ENCODE measurements at places on chromosomes 3 and 15.

DNA sequence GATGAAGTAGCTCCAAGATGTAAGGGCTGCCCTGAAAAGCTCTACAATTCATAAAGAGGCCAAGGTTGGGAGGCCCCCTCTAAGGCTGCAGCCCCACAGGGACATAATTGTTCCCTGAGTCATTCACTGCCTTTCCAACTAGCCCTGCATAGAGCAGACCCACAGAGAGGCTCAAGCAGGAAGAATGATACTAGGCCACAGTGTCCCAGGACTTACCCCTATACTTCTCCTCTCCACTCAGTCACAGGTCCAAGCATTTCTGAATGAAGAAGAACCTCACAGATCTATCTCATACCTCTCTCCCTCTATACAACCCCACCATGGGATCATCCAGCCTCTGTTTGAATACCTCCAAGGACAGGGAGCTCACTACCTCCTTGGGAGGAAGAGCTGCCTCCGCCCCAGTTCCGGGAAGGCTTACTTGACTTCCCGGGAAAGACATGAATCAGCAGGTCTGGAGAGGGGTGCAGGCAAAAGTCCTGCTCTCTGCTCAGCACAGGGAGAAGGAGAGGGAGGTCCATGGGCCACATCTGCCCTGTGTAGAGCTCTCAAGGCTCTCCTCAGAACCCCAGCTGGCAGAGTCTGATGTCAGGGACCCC, 6.9 kb upstream of the SKIC8 start:
- DNase-seq = no peak

DNA sequence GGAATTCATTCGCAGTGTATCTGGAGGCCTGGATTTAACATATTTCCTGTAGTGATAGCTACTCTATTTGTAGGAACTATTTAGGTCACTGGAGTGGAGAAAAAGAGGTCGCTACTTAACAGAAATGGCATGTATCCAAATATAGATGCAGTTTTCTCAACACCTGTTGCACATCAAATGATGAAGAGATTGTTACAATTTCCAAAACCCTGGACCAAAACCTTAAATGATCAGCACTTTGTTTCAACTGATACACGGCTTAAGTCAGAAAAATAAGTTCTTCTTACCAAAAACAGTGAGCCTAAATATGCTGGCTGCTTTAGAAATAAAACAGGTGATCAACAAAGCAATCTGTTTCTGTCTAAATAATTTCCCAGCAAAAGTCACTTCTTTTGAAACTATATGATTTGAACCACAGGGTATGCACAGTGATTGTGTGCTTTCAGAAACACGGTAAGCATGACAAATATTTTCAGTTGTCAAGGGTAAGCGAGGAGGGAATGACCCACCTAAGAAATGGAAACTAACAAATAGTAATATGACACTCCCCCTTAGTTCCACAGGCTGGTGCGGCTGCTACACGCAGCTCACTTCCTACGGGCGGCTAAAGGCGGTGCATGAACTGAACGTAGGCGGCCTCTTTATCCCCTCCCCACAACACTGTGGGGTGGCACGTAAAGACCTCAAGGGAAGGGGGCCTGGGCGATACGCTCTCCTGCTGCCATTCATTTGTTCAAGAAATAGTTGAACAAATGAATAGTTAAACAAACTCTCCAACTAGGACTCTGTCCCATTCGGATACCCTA, 1.1 kb downstream of the EHD4 start:
- DNase-seq = peak; percentile 54

DNA sequence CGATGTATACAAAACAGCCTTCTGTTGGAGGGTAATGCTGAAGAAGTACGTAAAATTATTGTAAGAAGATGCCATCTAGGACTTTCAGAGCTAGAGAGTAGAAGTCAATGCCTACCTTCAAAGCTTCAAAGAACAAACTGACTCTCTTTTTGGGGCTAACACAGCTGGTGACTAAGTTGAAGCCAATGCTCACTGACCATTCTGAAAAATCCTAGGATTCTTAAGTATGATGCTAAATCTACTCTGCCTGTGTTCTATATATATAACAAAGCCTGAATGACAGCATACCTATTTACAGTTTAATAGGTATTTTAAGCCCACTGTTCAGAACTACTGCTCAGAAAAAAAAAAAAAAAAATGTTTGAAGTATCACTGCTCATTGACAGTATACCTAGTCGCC, 18.9 kb downstream of the ADPGK start:
- no peak for DNase-seq

DNA sequence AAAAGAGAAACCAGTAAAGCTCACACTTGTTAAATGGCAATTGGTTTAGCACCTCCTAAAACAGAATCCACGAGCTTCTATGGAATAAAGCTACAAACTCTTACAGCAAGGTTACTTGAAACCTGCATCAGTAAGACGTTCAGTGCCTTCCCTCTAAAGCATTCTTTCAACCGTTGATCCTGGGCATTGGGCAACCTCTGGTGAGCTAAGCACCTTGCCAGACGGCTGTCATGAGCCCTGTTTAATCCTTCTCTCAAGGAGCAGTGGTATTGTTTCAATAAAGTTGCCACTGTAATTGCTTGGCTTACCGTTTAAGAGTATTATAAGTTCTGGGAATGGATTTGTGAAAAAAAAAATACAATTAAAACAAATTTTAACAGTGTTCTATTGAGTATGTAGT, 75.0 kb downstream of the COL8A1 start:
- no peak for DNase-seq

DNA sequence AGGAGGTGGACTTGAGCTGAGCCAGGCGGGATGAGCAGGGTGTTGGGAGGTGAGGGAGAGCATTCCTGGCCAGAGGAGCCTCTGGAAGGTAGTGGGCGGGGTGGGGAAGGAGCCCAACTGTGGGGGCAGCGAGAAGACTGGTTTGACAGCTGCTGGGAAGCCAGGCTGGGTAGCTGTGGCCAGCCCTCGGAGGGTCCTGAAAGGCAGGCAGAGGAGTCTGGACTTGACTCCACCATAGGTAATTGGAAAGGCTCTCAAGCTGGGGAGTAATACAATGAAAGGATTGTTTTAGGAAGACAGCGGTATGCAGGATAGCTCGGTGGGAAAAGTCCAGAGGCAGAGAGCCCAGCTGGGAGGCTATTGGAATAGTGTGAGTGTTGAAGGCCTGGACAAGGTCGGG, 17.2 kb downstream of the EPHB3 start:
- no peak for DNase-seq

GRCh38 chr15:69013726-69014406, 629 bp upstream of the NOX5 start:
- DNase-seq = no peak

DNA sequence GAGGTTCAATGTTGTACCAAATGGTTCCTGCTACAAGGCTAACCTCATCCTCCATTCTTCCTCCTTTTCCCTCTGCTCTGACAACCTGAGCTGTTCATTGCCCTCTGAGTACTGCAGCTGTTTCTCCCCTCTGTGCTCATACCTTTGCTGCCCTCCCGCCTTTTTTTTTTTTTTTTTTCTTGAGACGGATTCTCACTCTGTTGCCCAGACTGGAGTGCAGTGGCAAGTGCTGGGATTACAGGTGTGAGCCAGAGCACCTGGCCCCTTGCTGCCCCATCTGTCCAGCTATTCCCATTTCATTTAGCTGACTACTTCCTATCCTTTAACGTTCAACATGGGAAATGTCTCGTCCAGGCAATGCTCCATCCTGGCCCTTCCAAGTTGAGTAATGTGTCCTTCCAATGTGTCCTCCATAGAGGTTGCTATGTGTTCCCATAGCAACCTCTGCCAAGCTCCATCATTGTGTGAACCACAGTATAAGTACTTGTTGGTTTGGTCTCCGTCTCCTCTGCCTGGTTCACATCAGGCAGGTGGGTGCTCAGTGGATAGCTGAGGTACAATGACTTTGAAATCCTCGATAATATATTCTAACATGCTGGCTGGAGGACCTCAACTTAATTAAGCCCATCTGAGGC, 179.9 kb upstream of the ANKRD28 start:
- DNase-seq = no peak

DNA sequence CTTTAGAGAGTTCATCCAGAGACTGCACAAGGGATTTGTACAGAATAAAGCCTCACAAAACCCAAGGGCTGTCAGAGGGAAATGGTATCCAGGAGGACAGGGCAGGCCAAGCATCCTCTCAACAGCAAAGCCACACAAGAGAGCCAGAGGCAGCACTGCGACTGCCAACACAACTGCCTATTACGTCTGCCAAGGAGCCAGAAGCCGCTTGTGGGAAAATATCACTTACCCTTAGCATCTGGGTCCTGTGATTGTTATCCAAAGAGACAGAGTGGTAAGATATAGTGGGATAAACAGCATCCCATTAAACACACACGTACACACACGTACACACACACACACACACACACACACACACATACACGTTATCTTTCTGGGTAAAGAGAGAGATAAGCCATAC, 618.3 kb upstream of the AGTR1 start:
- no peak for DNase-seq

DNA sequence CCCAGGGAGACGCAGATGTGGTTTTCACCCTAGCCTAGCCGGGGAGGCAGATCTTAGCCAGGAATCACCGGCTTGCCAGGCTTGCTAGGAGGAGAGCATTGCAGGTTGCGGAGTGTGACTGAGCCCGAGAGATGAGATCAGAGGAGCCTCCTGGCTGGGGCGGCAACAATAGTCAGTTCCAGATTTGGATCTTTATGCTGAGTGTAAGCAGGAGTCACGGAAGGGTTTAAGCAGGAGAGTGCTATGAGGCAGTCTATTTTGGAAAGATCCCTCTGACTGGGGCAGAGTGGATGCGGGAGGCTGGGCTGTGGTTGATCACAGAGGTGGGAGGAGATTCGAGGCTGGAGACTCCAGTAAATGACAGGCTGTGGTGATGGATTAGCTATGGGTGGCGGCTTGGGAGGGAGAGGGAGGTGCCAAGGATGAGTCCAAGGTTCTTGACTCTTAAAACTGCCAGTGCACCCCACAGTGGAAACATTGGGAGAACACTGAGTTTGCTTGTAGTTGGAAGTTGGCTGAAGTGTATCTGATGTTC, 10.4 kb upstream of the BAHD1 start:
- DNase-seq = no peak

DNA sequence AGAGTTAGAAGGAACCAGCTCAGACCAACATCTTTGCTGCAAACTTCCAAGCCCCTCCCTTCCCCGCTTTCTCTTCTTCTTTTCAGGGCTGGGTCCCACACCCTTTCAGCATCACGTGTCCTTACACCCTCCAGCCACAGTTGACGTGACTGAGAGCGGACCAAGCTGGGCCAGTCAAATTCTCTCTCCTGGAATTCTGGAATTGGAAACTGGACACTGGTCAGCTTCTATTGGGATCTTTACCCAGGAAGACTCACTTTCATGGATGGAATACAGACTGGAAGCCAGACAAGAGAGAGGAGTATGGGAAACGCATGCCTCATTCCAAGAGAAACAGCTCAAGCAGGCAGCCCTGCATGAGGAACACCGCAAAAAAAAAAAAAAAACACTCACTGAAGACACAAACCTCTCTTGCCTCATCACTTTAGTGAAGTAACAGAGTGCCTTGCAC, 12.4 kb upstream of the TPM1 start:
- DNase-seq = no peak

DNA sequence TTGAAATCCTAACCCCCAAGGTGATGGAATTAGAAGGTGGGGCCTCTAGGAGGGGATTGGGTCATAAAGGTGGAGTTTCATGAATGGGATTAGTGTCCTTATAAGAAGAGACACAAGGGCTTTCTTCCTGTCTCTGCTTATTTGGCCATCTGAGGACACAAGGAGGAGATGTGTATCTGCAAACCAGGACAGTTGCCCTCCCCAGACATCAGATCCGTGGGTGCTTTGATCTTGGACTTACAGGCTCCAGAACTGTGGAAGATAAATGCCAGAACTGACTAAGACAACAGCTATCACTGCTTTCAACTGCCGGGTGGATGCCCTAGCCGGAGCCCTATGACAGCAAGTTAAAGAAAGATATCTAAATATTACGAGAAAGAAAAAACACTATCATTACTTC, 94.4 kb downstream of the CHRNA7 start:
- DNase-seq = no peak

DNA sequence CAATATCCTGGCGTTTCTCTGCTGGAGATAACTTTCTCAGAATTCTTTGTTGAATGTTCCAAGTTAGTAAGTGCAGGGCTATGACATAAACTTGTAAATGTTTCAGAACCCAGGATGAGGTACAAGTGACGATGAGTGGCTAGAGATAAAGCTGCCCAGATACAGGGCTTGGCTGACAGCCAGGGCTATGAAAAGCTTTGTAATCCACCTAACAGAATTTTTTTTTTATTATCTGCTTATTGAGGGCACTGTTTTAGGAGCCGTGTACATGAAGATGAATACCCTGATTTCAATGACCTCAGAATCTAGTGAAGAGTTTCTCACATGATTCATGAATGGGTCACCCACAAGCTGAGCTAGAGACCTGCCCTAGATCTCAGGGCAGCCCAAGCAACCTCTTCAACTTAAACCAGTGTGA, 431.4 kb downstream of the DIPK2A start:
- DNase-seq = no peak

DNA sequence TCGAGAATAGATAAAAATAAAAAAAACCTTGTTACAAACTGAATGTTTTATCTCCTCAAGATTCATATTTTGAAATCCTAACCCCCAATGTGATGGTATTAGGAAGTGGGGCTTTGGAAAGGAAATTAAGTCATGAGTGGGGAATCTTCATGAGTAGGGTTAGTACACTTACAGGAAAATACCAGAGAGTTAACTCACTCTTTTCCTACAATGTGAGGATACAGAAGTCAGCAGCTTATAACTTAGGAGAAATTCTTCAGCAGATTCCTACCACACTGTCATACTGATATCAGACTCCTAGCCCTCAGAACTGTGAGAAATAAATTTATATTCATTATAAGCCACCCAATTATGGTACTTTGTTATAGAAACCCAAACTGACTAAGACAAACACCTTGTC, 453.1 kb downstream of the GBE1 start:
- DNase-seq = no peak

- DNase-seq = no peak
Observed at GRCh38 chr15:62644889-62645742, 397.4 kb upstream of the TPM1 start.

- DNase-seq = no peak
Observed at GRCh38 chr15:60773901-60774300, 295.0 kb upstream of the ICE2 start.

- no peak for DNase-seq
Observed at GRCh38 chr3:33699275-33699674, 18.8 kb downstream of the CLASP2 start.

DNA sequence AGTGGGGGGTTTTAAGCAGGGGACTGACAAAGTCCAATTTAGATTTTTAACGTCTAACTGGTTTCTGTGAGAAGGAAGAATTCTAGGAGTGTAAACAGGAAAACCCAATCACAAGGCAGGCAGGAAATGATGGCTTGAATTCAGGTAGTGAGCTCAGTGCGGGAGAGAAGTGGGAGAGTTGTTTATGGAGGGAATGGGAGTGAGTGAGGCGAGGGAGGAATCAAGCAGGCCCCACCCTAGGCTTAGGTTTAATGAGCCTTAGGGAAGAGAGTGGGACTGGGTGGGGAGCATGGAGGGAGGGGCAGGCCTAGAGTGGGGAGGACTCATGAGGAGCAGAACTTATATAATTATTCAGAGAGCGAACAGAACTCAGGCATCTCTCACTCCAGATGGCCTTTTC, 17.9 kb downstream of the VIPR1 start:
- no peak for DNase-seq

Data from stimulated activated CD4-positive, alpha-beta T cell treated with anti-CD3 and anti-CD28 coated beads, Interleukin-15, amount 100 ng/mL, for 1 hour (primary cell).